ENCODE measurements at places on chromosomes 13 and 19. TPM values are rescaled to one million over a fixed set of nuclear protein-coding genes. Genes with fewer than 3 reads are reported as not detected.
A peak's percentile ranks its signal among the peaks of the same experiment; 100 is the strongest.

- H3K4me1 ChIP-seq = no peaks in the 10 kb centered on the region
- DNase-seq = no peak
- no peak overlapping the region for H3K27ac ChIP-seq
- no peaks in the 10 kb centered on the region for H3K36me3 ChIP-seq
- H3K27me3 ChIP-seq = peaks cover 73% of the 10 kb centered on the region
These were observed 10.8 kb upstream of the CEACAM1 start for GRCh38 chr19:42538841-42539709.

GRCh38 chr19:34480971-34481841, at the start of gene WTIP:
Gene WTIP (plus strand): TSS chr19:34481758. CDS start chr19:34481975, 217 bp downstream.
- no peaks in the 10 kb centered on the region for H3K36me3 ChIP-seq
- H3K4me3 ChIP-seq = peak within 1 kb of the TSS; percentile 84
- DNase-seq = peak; percentile 91

DNA sequence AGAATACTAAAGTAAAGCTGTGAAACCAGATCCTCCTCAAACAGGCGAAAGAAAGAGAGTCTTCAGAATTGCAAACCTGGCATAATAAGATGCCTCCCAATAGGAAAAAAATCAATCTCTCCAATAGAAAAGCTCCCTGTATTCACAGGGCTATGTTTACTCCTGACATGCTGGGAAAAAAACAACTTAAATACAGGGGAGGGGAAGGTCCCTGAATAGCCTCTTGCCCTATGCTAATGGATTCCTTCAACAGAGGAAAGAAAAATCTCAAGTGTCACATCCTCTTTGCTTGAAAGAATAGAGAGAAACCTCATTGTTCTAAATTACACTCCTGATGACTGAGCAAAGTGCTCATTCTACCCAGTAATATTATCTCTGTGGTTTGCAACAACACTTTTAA, 1271.1 kb upstream of the PRR20A start:
- H3K4me3 ChIP-seq = no peak overlapping the region
- H3K4me1 ChIP-seq = no peaks in the 10 kb centered on the region
- H3K27ac ChIP-seq = no peak overlapping the region
- no peaks in the 10 kb centered on the region for H3K36me3 ChIP-seq
- DNase-seq = no peak
- H3K27me3 ChIP-seq = no peaks in the 10 kb centered on the region

DNA sequence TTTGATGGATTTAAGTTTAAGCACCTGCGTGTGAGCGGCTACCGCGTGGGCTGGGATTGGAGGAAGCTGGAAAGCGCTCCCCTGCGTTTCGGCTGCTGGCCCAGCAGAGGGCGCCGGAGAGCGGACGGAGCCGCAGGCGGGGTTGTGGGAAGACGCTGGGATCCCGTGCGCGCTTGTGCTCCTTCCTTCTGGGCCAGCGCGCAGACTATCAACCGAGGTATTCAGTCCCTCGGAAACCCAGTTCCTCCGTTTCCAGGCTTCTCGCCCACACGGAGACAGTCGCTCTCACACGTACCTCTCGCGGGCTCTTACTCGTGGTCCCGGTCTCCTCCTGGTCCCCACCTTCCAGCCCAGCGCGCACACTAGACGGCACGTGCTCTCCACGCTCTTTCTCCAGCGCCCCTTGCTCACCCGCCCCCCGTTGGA, 28.8 kb downstream of the EPN1 start:
- no peak overlapping the region for H3K27ac ChIP-seq
- DNase-seq = peak; percentile 66
- H3K4me1 ChIP-seq = no peaks in the 10 kb centered on the region
- H3K4me3 ChIP-seq = no peak overlapping the region

GRCh38 chr19:29666578-29667386, 1.5 kb downstream of the PLEKHF1 start:
- peak overlapping the region; percentile 83 for H3K27ac ChIP-seq
- peak; percentile 89 for DNase-seq
- peak overlapping the region; percentile 81 for H3K4me3 ChIP-seq
- no peaks in the 10 kb centered on the region for H3K27me3 ChIP-seq
- peaks cover 33% of the 10 kb centered on the region for H3K4me1 ChIP-seq

Gene TNFRSF19
- total RNA-seq = 5.4 TPM

Gene C2CD4C
- not detected for total RNA-seq

Gene SUGP1
- total RNA-seq = 25.6 TPM

Gene SYNGR4
- not detected for total RNA-seq

Gene KIR3DL1
- total RNA-seq = not detected

Gene AKAP11
- 29.0 TPM for total RNA-seq

All from GM23248 (cell line).